ENCODE measurements at places on chromosomes 16 and 17.
A peak's percentile ranks its signal among the peaks of the same experiment; 100 is the strongest.

- peak; percentile 59 for DNase-seq
Measured at GRCh38 chr17:75827308-75828075, 16.7 kb downstream of the UNC13D start.

DNA sequence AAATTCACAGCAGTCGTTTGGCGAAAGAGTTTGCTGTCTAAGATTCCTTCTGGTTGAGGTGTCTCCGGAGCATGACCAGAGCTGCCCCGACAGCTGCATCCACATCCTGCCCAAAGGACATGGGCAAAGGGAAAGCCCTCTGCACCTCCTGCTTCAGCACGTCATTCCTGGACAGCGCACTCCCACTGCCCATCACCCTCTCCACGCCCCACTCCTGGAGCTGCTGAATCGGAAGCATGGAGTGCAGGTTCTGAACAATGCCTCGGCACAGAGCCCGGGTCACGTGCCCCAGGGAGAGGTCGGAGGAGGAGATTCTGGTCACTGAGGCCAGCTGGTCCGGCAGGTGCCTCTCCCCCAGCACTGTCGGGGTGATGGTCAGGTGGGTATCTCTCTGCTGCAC is 1.3 kb upstream of the TRPV1 start:
- DNase-seq, result peak; percentile 67

DNA sequence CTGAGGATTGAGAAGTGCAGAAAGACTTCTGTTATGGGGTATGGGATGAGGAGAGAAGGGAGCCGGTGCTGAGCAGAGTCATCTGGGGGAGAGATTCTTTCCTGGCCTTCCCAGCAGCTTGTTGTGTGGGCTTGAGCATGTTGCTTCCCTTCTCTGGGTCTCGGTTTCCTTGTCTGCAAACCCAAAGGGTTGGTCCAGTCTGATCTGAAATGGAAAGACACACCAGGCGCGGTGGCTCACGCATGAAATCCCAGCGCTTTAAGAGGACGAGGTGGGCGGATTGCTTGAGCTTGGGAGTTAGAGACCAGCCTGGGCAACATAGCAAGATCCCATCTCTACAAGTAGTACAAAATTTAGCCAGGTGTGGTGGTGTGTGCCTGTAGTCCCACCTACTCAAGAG is 6.0 kb downstream of the SOCS3 start:
- no peak for DNase-seq

DNA sequence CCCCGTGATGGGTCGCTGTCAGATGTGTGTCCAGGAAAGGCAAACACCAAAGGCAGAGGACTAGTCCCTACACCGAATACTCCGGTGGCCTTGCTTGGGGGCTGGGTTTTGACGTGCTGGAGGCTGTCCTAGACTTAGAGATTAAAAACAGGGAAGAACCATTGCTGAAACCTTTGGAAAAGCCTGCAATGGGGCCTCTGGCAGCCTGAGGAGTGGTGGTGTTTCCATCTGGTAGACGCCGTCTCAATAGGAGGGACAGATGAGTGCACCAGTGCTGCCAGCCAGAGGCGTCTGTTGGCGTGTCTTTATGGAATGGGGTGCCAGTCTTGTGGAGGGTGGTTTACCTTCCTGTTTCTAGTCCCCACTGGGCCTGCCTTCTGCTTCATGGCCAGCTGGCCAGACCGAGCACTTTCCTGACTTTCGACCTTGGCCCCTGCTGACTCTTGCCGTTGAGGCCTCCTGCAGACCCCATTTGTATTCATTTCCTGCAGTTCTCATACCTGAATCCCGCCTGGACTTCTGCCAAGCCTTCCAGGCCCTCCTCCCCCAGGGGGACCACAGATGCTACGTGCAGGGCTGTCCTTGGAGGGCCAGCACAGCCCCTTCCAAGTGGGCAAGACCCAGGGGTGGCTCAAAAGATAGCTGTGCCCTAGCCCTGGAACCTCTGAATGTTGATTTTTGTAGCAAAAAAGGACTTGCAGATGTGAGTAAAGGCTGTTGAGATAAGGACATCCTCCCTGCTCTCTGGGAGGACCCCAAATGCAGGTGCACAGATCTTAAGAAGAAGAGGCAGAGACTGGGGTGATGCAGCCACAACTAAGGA is 1.9 kb upstream of the DNASE1 start:
- no peak for DNase-seq

DNA sequence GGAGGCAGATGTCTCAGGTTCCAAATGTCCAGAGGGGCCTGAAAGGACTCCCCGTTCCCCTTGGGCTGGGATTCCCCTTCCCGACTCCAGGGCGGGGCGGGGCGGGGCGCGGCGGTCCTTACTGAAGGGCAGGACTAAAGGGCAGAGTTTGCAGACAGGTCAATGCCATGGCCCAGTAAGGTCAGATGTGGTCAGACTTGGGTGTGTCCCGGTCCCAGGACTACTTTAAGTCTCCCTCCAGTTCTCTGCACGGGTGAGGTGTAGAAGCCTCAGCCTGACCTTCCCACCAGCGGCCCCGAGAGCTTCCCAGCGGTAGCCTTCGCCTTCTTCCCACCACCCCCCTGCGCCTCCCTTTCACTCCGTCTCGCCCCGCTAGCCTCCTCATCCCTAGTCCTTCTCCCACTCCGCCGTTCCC is 532 bp downstream of the KDM6B start:
- peak; percentile 45 for DNase-seq

GRCh38 chr17:34222722-34223497 is 32.2 kb upstream of the CCL2 start:
- no peak for DNase-seq

GRCh38 chr16:86074651-86075487 is 175.9 kb downstream of the IRF8 start:
- DNase-seq, result no peak

DNA sequence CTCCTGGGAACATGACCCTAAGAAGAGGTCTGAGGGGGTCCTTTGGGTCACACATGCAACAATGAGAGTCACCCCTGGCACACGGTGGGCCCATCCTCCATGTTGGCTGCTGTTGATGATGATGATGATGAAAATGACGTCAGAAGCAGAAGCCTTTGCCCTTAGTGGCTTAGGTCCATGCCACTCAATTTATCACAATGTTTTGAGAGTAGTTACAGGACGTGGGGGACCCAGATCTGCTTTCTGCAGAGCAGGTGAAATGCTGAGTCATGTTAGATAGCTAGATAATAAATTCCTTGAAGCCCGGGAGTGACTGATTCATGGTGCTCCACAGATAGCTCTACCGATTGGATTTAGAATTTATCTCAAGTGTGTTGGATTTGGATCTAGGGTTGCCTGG is 53.9 kb downstream of the VPS35L start:
- no peak for DNase-seq

- DNase-seq, result peak; percentile 51
Measured at GRCh38 chr17:17151055-17151454, 55.1 kb downstream of the PLD6 start.

- DNase-seq, result no peak
Measured at GRCh38 chr16:84854759-84855158, 35.0 kb downstream of the CRISPLD2 start.

GRCh38 chr17:33381201-33381600 is 88.1 kb upstream of the ASIC2 start:
- no peak for DNase-seq

- DNase-seq, result no peak
Measured at GRCh38 chr16:62167551-62167950, 131.3 kb upstream of the CDH8 start.

DNA sequence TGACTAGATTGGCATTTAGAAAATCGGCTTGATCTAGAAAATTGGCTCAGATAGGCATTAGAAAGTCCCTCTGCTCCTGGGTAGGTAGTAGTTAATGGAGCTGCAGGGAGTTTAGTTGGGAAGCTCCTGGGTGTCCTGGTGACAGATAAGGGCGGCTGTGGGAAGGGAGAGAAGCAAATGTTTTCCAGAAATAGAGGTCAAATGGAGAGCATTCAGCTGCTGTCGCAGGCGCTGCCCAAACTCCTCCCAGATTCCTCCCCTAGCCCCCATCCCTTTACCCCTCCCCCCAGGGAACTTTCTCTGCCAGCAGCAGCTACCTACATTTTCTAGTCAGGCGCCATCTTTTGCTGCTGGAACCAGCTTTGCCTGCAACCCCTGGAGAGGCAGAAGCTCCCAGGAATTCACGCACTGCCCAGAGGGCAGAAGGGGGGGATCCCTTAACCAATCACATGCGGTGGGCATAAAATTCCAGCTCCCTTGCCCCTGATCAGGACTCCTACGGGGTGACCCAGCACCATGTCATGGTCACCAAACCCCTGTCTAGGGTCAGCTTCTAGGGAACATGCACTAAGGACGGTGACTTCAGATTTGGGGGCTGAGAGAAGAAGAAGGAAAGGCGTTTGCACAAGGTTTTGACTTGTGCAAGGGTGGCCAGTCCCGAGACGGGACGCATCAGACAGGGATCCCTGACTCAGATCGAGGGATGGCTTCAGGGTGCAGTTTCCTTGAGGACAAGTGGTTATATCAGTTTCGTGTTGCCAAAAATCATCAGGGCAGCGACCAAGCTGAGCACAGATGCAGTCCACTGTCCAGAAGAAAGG is 43.8 kb downstream of the SOCS1 start:
- peak; percentile 87 for DNase-seq

DNA sequence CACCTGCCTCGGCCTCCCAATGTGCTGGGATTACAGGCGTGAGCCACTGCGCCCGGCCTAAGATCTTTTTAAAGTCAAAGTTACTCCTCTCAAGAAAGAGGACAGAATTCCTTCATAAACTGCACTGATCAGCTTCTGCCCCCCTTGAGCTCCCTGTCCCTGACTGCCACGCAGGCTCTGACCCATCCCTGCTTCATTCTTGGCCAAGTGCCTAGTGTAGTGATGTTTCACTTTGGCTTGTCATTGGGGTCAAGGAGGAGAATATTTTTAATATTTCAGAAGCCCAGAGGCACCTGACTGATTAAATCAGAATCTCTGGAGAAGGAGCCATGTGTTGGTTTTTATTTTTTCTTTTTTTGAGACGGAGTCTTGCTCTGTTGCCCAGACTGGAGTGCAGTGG is 9.1 kb downstream of the MRM1 start:
- peak; percentile 31 for DNase-seq

GRCh38 chr17:27349540-27350021 is 55.7 kb downstream of the WSB1 start:
- no peak for DNase-seq

GRCh38 chr17:15261258-15261801 is 3.8 kb downstream of the PMP22 start:
- DNase-seq, result peak; percentile 70

GRCh38 chr16:81532491-81533174 is 88.0 kb downstream of the CMIP start:
- no peak for DNase-seq

DNA sequence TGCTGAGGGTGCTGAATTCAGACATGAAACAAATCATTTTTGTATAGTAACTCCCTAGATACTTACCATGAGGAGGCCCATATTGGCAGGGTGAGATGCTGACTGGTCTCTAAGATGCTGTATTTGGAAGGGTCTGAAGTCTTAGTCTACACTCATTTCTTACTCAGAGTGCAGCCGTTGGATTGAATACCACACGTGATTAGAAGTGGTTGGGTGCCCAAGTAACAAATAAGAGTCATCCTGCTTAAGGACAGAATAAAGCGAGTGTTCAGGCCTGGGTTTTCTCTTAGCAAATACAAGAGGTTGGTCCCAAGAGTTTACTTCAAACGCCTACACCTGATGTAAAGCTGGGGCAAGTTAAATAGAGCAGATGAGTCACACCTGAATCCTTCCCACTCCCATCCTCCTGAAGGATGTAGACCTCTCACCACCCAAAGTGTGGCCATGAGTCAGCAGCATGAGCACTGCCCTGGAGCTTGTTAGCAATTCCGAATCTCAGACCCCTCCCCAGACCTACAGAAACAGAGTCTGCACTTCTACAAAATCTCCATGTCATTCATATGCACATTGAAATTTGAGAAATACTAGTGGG is 284.6 kb upstream of the CDH5 start:
- DNase-seq, result no peak

GRCh38 chr16:49548325-49548970 is 174.8 kb downstream of the C16orf78 start:
- no peak for DNase-seq

GRCh38 chr17:80878876-80879722 is 112.5 kb upstream of the CHMP6 start:
- DNase-seq, result no peak

GRCh38 chr17:46031920-46032319 is 32.9 kb downstream of the STH start:
- no peak for DNase-seq

DNA sequence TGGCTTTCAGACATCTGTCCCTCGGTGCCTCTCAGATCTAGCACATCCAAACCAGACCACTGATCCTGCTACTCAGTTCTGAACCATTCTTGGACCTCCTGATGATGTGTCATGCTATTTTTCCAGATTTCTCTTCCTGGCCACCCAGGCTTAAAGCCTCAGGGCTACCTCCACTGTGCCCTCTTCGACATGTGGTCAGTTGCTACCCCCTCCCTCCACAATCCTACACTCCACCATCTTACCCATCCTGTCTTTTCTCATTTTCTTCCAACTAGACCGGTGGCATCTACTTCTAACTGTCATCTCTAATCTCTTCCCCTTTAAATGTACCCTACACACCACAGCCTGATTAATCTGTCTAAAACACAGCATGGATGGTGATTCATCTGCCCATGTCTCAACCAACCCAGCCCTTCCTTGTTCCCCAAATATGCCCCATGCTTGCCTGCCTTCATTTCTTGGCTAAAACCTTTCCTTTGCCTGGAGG is 478.6 kb downstream of the SLC39A11 start:
- DNase-seq, result peak; percentile 73

DNA sequence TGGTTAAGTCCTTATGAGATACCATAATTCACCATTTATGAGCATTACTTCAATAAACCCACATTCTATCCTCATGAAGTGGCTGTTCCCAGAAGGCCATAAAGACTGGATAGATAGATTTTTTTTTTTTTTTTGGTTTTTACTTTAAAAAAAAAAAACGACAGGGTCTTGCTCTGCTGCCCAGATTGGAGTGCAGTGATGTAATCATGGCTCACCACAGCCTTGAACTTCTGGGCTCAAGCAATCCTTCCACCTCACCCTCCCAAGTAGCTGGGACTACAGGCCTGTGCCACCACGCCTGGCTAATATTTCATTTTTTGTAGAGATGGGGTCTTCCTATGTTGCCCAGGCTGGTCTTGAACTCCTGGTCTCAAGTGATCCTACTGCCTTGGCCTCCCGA is 102.3 kb downstream of the XYLT1 start:
- no peak for DNase-seq

DNA sequence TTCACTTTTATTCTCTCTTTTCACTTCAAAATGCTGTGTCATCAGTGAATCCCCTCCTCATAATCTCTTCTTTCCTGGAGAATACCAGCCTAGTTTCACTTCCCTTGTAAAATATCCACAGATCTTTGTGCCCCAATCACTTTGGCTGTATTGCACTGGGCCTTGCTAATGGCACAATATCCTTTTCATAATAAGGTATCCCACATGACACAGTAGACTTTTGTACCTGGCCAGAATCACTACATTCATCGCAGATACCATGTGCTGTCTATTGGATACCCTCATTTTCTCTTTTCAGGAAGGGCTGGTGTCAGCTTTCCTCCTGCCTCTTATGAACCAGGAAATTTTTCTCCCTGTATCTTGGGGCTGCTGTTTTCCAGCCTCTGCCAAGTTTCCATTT is 25.7 kb upstream of the TOX3 start:
- DNase-seq, result no peak

DNA sequence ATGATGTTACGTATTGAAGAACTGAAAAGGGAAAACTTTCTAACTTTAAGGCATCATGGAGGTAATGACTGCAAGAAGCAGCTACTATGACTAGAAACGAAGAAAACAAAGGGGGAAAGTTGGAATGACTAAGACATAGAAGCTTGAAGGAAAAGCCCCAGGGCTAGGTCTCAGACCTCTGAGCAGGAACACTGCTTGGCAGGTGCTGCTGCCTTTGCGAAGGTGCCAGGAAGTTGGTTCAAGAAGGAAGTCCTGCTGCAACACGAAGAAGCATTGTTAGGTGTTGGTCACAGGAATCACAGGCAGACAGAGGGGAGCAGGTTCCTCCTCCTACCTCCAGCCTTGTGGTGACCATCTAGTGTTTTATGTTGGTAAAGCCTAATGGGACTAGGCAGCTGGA is 48.1 kb upstream of the HS3ST4 start:
- DNase-seq, result no peak
